GM19239 (cell line): ENCODE measurements at places on chromosomes 3 and 15.
A peak's percentile ranks its signal among the peaks of the same experiment; 100 is the strongest.

- peak; percentile 65 for DNase-seq
These were observed at the start of gene RASSF1 for GRCh38 chr3:50340448-50341329. RASSF1 (minus strand) TSS chr3:50340836; CDS start chr3:50340805, 31 bp downstream.

DNA sequence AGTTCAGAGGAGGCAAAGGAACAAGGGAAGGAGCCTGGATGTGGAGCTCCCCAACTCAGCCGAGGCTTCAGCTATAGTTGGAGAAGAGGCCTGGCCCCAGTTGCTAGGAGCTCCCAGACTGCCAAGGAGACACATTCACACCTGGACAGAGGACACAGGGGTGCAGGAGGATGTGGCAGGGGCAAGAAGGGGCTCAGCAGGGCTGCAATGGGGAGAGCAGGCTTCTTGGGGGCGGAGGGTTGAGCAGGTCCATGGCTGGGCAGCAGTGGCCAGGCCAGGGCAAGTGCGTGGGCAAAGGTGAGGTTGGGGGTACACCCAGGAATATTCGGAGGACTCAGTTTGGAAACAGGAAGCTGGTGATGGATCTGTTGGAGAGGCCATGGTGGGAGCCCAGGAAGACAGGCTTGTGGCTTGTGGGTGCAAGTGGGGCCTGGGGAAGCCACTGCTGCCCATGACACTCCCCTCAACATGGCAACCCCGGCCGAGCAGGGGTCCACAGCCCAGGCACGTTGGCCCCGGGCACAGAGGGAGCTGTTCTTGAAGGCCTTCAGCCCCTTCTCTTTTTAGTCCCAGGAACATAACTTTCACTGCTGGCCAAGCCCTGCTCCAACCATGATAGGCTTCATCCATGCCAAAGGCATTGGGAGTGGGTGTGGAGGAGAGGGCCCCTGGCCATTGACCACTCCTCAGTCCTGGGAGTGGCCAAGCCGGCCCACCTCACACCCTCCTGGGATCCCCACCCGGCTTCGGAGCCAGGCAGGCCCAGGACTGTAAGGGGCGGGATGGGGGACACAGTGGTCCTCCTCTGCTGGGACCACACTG is 33.3 kb downstream of the TSPAN3 start:
- DNase-seq, result no peak

- DNase-seq, result no peak
These were observed 17.1 kb upstream of the TPM1 start for GRCh38 chr15:63025460-63025859.

DNA sequence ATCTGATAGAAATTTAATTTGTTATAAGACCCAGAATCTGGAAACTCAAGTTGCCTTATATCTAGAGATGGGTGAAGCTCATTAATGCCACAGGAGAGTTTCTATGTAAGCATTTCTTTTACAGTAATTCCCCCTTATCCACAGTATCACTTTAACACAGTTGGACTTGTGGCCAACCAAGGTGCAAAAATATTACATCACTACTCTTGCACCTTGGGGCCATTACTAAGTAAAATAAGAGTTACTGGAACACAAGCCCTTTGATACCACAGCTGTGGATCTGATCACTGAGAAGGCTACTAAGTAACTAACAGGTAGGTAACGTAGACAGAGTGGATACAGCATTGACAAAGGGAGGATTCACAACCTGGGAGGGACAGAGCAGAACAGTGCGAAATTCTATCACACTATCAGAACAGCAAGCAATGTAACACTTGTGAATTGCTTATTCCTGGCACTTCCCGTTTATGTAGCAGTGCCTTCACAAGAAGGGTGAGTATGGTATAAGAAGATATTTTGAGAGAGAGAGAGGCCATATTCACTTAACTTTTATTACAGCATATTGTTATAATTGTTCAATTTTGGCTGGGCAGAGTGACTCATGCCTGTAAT is 33.9 kb upstream of the TOPBP1 start:
- no peak for DNase-seq

GRCh38 chr15:77609558-77609957 is 23.2 kb downstream of the LINGO1 start:
- DNase-seq, result no peak

GRCh38 chr3:11140030-11140712 is 14.1 kb upstream of the HRH1 start:
- DNase-seq, result peak; percentile 75

DNA sequence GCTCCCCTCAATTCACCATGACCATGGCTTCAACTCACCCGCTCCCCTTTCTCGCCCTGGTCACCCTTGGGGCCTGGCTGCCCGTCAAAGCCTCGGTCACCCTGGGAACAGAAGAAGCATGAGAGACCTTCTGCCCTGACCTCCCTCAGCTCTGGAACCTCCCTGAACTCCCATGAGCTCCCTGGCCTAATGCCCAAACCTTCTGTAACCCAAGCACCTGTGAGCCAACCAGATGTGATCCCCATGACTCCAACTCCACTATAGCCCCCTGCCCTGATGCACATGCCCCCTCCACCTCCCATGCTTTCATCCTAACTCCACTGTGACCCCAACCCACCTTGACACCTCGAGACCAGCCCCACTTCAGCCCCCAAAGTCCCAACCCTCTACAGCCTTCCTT is 3.5 kb upstream of the UCN2 start:
- DNase-seq, result no peak

DNA sequence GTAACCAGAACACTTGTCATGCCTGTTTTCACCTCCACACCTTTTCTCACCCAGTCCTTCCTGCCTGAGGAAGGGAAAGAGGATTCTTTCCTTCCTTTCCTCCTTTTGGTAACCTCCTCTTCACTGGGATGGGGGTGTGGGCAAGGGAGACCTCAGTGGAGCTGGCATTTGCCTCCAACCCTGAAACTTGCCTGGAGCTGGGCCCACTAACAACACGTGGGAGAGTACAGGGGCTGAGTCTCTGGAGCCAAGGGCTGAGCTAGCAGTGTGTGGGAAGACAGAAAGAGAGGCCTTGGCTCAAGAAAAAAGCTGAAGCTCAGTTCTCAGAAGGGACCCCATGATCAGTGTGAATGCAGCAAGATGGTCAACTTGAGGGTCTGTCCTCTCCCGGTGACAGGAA is 86.6 kb upstream of the SLC6A11 start:
- DNase-seq, result no peak

DNA sequence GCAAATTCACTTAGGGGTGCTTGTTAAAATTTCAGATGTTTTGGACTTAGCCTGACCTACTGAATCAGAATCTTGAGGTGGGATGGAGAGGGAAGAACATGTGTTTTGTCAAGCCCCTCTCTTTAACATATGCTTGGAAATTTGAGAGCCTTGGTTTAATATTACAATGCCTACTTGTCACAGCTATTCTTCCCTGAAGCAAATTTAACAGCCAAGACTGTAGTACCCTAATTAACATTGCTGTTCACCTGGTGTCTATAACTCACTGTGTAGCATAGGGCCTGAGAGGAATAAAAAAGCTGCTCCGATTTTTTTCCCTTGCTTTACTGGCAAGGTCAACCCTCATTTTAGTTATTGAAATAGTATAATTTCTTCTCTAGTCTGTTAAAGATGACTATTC is 880.1 kb downstream of the CADM2 start:
- no peak for DNase-seq

DNA sequence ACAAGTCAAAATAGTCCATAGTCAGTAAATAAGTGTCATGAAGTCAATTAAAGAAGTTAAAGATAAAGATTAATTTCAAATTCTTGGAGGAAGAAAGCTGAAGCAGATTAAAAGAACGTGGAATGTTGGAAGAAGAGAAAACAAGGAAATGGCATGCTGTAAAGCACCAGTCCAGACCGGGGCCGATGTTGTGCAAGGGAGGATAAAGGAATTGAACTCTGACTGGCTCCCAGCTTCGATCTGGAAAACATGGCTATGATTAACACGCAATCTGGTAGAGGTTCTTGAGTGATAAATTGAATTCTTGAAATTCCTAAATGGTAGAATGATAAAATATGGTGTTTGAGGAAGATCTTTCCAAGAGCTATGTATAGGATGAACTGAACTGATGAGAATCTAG is 194.4 kb downstream of the MEIS2 start:
- no peak for DNase-seq

GRCh38 chr15:62059816-62060112 is 483 bp downstream of the VPS13C start:
- DNase-seq, result peak; percentile 62

GRCh38 chr15:65987100-65987499 is 117.8 kb downstream of the RAB11A start:
- no peak for DNase-seq

GRCh38 chr3:43005981-43006380 is 26.9 kb downstream of the GASK1A start:
- DNase-seq, result no peak

DNA sequence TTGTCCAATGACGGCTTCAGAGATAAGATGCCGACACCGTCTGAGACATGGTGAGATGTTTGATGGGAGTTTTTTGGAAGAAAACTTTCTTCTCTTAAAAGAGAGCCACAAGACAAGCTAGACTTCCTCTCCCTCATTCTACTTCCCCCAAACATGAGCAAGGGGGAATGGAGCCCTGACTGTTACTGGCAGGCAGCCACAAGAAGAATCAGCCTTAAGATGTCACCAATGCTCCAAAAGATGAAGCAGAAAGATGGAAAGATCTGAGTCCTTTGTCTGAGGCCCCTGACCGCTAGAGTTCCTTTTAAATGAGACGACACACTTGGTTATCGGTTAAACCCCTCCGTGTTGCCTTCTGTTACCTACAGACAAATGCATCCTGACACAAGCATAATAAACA is 108.7 kb downstream of the ST8SIA2 start:
- no peak for DNase-seq

DNA sequence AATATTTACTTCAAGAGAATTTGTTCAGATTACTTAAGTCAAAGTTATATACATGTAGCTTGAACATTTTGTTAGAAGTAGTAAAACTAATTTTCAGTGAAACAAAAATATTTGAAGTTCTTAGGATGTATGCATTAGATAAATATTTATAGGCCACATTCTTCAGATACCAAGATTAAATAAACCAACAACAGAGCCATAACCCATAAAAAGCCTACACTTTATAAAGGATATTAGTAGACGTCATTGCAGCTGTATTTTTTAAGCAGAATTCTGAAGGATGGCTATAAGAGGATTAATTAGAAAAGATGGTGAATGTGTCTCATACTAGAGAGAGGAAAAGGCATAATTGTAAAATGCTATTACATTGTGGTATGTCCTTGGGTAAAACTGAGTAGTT is 449.7 kb upstream of the ALCAM start:
- DNase-seq, result no peak

GRCh38 chr3:187064210-187065115 is 74.8 kb downstream of the RPL39L start:
- no peak for DNase-seq

DNA sequence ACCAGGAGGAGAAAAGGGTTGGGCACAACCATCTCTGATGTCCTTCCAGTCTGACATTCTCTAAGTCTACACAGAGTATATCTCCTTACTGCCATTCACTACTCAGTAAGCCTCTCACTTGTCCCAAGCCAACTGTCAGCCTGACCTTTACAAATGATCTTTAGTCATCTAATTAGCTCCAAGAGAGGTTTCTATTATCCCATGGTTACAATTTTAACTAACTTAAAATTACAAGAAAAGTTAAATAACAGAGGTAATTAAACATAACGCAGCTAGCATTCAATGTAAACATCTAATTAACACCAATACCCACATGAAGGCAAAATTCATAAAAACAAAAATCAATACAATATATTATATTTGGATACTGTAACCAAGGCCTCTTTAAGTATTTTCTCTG is 126.9 kb downstream of the LSAMP start:
- DNase-seq, result no peak

GRCh38 chr3:25293736-25294135 is 134.3 kb upstream of the RARB start:
- DNase-seq, result no peak

- DNase-seq, result no peak
These were observed 130.4 kb downstream of the PPM1L start for GRCh38 chr3:160886421-160886820.

DNA sequence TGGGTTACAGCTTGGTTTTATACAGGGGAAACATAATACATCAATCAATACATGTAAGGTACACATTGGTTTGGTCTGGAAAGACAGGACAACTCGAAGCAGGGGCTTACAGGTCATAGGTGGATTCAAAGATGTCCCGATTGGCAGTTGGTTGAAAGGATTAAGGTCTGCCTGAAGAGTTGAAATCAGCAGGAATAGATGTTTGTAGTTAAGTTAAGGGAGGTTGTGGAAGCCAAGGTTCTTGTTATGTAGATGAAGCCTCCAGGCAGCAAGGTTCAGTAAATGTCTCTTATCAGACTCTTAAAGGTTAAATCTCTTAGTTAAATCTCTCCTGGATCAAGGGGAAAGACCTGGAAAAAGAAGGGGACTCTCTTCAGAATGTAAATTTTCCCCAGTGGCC is 58.4 kb upstream of the MINAR1 start:
- no peak for DNase-seq
